ENCODE measurements at places on chromosomes 3 and 15.

- DNase-seq: no peak
Observed at GRCh38 chr3:74443102-74443501, 171.4 kb downstream of the CNTN3 start.

GRCh38 chr3:99500485-99500884, 137.9 kb upstream of the COL8A1 start:
- DNase-seq: no peak

DNA sequence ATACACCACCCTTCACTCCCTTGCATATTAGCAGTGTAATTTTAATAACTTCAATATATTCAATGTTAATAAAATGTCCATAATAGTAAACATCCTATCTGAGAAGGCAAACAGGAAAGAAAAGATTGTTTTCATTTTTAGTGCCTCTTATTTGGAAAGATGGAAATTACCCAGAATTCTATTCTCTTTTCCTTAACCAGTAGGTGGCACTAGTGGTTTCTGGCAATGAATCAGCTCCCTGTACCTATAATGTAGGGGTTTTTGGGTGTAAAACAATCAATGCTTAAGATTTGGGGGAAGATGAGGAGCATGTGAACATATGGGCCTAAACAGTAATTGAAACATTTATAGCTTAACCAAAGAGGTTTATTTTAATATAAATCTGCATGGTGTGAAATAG, 5.7 kb upstream of the SEMA6D start:
- DNase-seq: no peak

DNA sequence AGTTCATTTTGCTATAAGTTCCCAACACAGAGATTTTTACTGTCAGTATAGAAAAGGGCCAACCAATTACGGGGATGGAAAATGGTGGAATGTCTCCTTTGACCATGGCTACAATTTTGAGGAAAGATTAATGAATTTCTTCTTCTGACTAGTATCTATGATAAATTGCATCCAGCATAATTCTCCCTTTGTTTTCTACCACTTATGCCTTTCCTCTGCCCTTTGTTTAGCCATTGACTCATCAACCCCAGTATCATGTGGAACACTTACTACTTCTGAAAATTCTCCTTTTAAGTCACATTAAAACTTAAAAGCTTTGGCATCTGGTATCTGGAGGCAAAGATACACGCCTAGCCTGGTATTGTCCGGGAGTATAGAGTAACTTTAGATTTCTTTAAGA, 92.9 kb upstream of the CADPS start:
- DNase-seq: no peak

DNA sequence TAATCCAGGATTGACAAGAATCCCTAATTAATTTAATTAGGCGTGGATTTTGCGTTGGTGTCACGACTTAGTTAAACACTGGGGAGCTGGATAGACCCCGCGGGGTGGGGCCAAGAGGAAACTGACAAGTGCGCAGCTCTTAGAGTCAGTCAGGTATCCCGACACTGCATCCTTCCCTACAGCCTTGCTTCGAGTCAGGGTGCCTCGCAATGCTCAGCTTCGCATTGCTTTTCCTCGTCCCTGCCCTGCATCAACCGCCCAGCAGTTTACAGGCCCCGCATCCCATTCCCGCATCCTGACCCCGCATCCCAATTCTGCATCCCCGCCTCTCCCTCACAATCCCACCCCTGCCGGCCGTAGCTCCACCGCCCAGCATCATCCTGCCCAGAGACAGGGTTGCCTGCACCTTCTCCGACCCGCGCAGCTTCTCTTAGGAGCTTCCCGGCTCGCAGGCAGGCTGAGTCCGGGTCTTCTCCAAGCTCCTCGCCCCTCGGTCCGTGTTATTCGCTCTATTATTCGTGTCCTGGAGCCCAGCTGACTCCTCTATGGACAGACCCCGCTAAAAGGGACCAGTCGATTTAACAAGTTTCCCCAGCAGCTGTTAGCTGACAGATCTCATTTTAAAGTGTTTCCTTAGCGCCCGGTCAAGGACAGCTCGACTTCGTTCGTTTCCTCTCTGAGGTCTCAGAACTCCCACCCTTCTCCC, 699 bp upstream of the SHOX2 start:
- DNase-seq: no peak

- DNase-seq: no peak
Observed at GRCh38 chr3:49119439-49119838, 1.2 kb downstream of the USP19 start.

DNA sequence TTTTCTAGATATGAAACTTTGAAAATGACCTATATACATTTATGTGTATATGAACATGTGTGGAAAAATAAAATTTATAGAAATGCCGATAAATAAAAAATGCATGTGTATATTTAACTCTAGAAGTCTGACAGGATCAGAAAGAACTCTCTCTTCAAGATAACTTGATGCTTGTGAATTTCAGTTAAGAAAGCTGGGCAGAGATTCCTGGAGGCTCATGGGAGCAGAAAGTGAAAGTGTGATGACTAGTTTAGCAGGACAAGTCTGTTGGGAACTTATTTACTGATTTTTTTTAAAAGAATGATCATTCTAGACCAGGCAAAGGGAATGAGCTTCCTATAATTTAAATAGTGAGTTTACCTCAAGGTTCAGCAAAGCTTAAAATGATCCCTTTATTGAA, 81.5 kb upstream of the KCNAB1 start:
- no peak for DNase-seq

- no peak for DNase-seq
Observed at GRCh38 chr3:194178669-194179068, 42.7 kb downstream of the HES1 start.

- DNase-seq: no peak
Observed at GRCh38 chr3:170410428-170411029, 8.1 kb upstream of the CLDN11 start.

- DNase-seq: no peak
Observed at GRCh38 chr15:85704720-85705429, 89.8 kb downstream of the KLHL25 start.

GRCh38 chr15:94761574-94761973, 530.2 kb downstream of the MCTP2 start:
- DNase-seq: no peak

GRCh38 chr3:192090586-192090985, 629.6 kb downstream of the PYDC2 start:
- DNase-seq: no peak

DNA sequence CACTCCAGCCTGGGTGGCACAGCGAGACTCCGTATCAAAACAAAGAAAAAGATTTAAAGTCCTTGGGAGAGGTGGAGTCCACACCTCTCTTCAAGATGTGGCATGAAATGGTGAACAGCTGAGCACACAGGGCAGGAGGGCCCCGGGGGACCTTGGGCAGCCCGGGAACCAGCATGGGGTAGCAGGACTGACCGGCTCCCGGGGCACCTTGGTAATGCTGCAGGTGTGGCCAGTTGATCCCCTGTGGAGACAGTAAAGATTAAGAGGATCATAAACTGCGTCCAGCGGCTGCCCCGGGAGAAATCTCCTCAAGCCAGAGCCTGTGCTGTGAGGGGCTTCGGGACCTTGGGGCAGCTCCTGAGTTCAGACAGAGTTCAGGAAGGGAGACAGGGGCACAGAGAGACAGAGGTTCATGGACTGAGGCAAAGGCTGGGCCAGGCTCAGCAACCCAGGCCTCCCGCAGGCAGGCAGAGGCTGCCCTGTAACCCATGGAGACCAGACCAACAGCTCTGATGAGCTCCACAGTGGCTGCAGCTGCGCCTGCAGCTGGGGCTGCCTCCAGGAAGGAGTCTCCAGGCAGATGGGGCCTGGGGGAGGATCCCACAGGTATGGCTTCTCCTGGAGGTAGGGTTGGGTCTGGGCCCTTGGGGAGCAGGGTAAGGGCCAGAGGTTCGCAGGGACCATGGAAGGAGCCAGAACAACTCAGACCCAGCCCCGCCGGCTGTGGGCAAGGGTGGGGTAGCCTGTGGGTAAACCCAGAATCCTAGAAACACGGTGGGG, at the start of gene NR2E3:
TSS of gene NR2E3 (plus strand) at position 299 of the 780 bp plus-strand sequence. CDS start at position 489, 190 bp downstream.
- DNase-seq: no peak

DNA sequence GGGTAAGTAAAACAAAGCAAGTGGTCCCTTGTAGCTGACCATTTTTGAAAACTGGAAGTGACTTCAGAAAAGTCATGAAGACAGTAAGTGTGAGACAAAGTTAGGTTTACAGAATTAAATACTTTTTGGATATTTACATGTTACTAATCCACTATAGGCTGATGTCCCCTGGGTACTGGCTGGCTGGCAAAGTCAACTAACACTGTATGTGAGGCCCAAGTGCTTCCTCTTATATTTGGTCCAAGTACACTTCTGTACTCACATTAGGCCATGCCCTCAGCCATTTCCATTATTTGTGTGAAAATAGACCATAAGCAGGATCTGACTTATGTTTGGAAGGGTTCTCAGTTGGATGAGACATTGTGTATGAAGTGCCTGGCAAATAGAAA, 5.5 kb upstream of the LEKR1 start:
- no peak for DNase-seq

GRCh38 chr15:100772892-100773520, 106.6 kb upstream of the ALDH1A3 start:
- DNase-seq: no peak

GRCh38 chr3:71124048-71124447, 459.5 kb downstream of the FOXP1 start:
- DNase-seq: no peak

DNA sequence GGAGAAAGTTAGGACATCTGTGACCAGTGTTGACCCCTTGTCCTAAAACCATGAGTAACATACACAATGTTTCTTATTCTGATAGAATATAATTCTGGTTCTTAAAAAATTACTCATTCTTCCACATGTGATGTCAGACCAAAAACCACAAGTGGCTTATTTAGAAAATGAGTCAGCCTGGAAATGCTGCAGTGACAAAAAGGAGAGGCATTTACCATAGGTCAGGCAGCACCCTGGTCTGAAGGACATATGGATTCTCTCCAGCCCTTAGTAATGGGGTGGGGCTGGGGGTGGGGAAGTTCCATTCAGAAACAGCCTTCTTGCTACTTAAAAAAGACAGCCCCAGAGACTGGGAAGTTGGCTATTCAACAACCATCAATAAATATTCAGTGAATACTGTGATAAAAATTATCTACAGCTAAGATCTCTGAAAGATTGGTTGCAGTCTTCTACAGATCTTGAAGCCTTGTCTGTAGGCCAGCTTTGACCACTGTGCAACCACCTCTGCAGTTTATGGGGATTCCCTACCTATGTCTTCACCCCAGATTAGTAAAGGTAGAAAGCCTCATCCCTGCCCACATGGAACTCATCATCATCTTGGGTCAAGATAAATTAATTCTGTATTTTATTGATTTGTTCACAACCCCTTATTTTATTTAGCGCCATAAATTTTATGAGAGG, 34.9 kb upstream of the TIMP4 start:
- no peak for DNase-seq

GRCh38 chr15:89837134-89837829, 22.6 kb upstream of the ANPEP start:
- DNase-seq: no peak

DNA sequence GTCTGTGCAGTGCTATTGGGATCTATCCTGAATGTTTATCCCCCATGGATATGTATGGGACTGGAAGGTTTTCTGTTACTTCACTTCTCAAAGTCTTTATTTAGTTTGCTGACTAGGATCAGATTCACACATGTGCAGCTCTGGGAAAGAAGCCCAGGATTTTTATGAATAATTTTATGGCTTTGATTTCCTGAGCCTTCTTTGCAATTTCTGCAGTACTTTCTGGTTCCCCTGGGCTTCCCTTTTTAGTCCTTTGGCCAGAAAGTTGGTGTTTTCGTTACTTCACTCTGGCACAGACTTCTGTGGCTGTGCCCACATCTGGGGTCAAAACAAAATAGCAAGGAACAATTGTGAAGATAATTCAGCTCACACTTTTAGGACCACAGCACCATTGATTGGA, 721.0 kb downstream of the OTOL1 start:
- no peak for DNase-seq

- no peak for DNase-seq
Observed at GRCh38 chr15:92747047-92747446, 91.5 kb upstream of the FAM174B start.

GRCh38 chr15:34336991-34337556, 507 bp downstream of the SLC12A6 start:
- no peak for DNase-seq

DNA sequence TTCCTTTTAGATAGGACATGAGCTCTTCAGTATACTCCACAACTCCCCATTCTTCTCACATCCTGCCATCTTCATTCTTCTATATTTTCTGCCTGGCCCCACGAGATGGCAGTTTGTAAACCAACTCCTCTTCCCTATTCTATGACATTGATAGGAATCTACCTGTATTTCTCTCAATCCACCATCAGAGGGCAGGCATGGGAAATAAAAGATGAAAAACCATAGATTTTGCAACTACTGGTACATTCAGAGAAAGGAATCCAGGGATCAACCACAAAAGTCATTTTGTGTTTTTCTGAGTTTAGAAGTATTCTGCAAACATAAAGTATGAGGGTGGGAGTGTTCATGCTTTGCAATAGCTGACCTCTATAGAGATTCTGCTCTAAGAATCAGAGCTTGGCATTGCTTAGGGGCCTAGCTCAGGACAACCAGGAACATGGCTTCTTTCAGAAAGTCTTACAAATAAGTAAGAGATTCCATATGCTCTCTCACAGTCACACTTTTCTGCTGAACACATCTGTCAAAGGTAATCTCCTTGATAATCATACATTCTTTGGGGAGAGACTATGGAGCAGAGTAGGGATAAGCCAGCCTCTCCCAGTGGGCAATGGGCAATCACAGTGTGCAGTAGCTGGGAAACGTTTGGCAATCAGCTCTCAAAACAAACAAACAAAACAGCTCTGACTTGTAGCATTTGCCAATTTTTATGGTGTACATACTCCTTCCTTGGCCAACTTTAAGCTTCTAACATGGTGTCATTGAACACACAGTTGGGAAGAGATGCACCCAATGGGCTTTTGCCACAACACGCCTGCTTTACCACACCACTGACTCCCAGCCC, 43.1 kb upstream of the SLC25A36 start:
- DNase-seq: no peak

DNA sequence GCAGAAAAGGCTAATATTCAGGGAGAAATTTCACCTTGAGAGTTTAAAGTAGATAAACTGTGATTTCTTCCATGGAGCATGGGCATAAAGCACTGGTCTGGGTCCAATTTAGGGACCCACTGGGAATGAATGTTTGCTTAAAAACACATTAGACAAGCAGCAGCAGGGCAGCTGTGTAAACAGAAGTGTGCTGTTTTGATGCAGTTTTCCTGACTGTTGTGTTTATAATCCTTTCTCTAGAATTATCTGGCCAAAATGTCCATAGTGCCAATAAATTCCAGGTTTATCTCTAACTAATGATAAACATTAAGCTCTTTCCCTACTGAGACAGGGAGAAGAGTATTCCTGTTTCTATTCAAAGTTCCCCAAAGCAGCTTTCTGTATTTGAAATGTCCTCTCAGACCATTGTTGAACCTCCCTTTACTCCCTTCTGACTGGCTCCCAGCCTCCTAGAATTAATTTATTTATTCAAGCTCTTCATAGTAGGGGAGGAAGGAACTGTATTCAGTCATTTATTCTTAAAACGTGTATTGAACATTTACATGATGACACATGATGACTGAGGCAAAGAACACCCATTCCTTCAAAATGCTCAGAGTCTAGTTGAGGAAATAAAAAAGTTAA, 7.0 kb upstream of the TM4SF18 start:
- no peak for DNase-seq

Data from effector memory CD4-positive, alpha-beta T cell (primary cell).